CMK (cell line): ENCODE measurements at places on chromosomes 1 and 21.
A peak's percentile ranks its signal among the peaks of the same experiment; 100 is the strongest.

GRCh38 chr1:33182896-33183295 lies 1.1 kb upstream of the TRIM62 start:
- DNase-seq = no peak

GRCh38 chr1:171468120-171468750 lies 17.1 kb upstream of the PRRC2C start:
- DNase-seq = no peak

GRCh38 chr1:118717893-118718292 lies 270.2 kb downstream of the TBX15 start:
- no peak for DNase-seq

GRCh38 chr1:66396212-66396890 lies 137.6 kb upstream of the SGIP1 start:
- no peak for DNase-seq

GRCh38 chr1:31872658-31873636 lies 57.1 kb upstream of the SPOCD1 start:
- peak; percentile 47 for DNase-seq

DNA sequence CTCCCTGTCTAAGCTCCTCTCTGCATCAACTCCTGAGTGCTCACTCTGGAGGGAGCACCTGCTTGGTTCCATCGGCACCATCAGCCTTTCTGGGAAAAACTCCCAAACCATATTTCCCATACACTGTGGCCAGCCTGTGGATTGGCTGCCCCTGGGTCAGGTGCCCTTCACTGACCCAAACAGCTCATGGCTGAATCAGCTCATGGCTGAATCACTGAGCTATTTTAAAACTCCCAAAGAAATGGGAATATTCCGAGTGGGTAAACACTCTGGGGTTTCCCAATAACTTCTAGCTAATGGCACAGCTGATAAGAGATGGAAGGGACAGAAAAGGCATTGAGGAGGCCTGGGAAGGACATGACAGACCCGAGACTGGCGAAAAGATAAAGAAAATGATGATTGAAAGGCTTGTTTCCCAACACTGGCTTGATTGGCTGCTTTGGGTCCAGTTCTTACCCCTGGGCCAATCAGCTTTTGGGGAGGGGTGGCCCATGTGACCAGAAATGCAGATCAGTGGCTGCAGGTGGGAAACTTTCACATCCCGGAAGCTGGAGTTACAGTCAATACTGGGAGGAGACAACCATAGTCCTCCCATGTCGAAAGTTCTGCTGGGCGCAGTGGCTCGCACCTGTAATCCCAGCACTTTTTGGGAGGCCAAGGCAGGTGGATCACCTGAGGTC lies 37.3 kb upstream of the KAZN start:
- no peak for DNase-seq

DNA sequence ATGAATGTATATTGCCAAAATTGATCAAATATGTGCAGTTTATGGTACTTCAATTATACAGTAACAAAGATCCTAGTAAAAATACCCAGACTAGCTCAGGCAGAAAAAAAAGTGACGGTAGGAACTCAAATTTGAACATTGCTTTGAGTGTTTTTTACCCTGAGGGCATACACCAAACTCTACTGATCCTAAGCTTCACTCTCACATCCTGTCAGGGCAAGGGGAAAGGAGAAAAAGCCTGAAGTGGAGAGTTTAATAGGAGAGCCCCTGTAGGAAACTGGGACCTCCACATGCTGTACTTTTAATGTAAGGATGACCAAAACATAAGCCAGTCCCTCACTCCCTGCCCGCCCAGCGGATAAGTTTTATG lies 59.8 kb upstream of the GNG12 start:
- DNase-seq = no peak

DNA sequence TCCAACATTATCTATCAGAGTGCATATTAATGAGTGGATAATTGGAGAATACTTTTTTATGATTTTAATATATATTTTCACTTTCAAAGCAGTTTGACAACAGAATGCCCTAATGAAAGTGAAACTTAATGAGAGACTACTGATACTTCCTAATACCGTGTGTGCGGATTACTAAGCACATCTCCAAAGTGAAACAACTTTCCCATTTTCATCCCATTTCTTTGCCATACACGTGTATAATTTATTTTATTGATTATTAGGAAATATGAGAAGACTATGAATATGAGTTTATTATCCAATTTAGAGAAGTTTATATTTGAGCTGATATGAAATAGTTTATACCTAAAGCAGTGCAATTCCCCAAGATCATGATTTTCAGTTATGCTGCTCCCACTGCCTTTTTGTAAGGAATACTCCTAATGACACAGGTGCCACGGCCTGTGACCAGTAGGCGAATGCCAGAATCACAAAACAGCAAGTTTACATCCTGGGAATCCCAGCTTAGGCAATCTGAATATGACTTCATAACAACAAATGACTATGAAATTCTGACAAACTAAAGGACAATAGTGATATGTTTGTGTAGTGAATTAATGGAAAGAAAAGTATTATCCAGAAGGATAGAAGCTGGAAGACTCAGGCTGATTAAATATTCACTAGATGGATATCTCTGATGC lies 202.9 kb downstream of the NCAM2 start:
- no peak for DNase-seq

GRCh38 chr1:93845538-93846205 lies 33.3 kb downstream of the DNTTIP2 start:
- DNase-seq = no peak

DNA sequence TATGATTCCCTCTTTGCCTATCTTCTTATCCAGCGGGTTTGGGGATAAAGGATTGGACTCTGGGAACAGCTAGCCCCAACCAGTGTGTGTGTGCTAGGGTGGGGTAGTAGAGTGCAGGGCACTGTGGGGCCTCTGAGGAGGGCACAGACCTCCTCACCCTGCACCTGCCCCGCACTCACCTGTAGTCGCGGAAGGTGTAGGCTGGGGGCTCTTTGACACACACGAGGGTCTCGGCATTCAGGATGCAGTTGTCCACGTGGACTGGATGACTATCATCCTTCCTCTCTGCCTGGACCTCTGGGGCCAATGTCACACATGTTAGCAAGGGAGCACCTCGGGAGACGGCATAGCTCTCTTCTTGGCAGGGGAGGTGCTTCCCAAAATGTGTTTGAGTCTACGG lies 8.0 kb upstream of the CLDN19 start:
- no peak for DNase-seq

DNA sequence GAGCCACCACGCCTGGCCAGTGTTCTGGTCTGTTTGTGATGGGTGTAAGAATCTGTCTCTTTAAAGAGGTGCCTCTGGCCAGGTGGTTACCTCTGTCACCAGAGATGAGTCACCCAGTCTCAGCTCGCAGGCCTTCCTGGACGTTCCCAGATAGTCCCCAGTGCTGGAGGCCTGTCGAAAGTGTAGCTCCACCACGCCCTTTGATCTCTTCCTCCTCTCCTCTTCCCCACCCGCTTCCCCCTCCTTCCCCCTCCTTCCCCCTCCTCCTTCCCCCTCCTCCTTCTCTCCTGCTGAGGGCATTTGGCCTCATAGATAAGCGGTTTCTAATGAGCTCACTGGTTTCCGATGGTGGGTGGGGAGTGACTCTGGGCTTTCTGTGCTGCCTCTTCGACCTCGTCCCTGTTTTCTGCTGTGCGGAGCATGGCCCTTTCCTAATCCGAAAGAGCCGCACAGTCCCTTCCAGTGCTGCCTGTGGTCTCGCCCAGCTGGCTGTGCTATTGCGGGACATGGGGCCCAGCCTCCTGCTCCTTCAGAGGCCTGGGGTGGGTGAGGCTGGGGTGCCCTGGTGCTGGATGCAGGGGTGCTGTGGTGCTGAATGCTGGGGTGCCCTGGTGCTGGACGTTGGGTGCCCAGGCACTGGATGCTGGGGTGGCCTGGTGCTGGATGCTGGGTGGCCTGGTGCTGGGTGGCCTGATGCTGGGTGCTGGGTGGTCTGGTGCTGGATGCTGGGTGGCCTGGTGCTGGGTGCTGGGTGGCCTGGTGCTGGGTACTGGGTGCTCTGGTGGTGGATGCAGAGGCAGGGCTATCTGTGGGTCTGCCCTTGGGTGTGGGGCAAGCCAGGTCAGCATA lies 19.2 kb downstream of the AGPAT3 start:
- peak; percentile 96 for DNase-seq

- no peak for DNase-seq
Measured at GRCh38 chr1:150874455-150875196, 1.8 kb downstream of the ARNT start.

GRCh38 chr1:217332431-217333065 lies 298.3 kb downstream of the GPATCH2 start:
- no peak for DNase-seq

DNA sequence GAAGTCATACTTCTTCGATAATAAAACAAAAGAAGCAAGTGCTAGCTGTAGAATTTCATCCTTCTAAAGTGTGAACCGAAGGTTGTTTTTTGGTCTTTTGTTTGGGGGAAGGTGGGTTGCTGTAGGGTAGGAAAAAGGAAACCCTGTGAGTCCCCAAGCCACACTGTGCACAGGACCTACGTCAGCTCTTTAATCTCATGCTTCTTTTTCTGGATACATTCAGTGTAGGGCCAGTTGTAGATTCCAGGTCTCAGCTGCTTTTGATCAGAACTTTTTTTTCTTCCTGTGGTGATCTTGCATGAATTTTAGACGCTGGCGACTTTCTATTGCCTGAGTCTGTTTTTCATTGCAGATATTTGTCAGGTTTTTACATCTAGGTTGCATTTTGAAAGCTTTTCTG lies 40.2 kb downstream of the BCL9 start:
- no peak for DNase-seq

DNA sequence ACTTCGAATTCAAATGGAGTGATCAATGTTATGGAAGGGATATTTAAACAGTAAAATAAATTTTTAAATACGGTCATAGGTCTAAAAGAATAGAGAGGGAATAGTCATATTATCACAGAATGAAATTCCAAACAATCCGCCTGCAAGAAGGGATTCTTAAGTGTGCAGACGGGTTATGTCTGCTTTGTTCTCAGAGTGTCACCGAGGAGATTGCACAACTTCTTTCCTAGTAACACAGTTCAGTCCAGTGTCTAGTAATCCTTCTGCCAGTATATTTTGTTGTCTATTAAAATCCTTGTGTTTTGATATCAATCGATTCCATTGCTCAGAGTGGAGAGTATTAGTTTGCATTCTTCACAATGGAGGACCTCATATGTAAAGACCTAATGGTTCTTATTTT lies 48.4 kb downstream of the LRRC53 start:
- no peak for DNase-seq

DNA sequence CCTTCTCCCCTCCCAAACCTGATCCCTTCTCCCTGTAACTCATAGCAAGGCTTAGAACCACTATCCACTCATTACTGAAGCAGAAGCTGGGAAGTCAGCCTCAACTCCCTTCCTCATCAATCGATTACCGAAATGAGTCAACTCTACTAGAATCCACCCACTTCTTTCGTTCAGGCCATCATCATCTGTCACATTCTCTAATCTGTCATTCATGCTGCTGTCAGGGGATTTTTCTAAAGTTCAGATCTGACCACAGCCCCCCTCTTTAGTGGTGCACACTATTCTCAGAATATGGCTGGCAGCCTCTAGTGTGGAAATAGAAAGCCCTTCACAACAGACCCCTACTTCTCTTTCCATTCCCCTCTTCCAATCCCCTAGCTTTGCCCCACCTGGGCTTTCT lies 5.1 kb downstream of the NT5C1A start:
- DNase-seq = no peak

DNA sequence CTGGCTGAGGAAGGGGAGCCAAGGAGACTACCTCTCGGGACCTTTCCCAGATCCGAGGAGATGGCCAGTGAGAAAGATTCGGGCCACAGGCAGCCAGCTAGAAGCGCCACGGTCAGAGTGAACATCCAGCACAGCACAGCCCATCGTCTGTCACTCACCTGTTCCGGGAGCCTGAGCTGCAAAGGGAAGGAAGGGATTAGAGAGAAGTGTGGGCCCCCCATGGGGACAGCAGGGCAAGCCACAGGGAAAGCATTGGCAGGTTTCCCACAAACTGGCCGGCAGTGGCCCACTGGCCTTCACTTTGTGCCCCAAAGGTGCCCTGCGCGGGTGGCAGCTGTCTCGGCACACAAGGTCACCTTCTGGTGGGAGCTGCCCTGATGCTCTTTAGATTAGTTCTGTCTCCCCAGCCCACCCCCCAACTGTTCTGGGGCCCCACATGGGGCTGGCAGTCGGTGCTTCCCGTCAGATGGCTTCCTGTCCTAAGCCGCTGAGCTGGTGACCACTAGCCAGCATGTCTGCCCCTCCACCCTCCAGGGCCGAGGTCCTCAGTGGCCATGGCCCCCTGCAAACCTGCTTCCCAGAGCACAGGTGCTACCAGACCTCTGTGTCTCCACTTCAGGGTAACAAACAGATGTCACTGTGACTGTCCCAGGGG lies 56.7 kb downstream of the LACTBL1 start:
- DNase-seq = no peak

DNA sequence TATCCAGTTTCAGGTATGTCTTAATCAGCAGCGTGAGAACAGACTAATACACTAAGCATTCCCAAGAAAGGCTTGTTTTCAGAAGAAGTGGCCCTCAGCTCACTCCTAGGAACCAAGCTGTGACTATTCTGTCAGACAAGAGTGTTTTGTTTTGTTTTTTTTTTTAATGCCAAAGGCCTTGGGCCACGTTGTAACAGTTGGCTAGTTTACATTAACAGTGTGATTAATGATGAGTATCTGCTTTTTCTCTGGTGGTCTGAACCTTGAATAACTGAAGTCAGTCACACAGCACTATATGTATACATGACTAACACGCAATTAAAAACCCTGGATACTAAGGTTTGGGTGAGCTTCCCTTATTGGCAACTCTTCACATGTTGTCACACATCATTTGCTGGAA lies 21.9 kb downstream of the DPYD start:
- no peak for DNase-seq

DNA sequence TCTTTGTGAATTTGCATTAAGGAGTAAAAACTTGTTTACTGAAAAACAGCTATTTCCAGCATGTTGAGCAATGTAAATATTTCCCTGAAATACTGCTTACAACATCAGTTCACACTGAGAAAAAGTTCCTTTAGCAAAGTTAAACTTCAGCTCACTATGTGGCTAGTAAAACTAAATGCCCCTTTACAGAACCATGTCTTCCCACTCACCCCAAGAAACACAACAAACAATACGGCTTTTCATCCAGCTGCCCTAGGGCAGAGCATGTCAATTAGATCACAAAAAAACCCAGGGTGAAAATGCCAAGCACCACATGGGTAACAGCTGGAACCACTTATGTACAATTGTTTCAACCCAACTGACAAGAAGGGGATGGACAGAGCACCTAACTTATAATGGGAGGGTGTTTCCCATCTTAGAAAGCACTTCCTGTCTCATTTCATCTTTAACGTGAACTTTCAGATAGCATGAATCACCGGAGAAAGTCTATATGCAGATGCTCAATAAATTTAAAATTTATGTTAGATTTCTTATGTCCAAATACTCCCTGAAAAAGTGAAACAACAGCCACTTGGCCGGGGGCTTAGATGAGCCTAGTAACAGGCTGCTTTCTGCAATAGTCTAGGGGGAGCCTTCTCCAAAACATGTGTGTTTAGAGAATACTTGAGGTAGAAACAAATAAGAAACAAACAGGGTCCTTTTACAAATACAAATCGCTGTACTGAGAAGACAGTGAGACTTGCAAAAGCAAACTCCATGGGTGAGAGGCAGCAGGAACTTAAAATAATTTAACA lies 6.6 kb downstream of the NID1 start:
- DNase-seq = no peak

GRCh38 chr1:34328281-34328799 lies 151.6 kb downstream of the C1orf94 start:
- no peak for DNase-seq

GRCh38 chr1:167229719-167230385 lies 9.2 kb downstream of the POU2F1 start:
- no peak for DNase-seq
